Activated T-cell treated with anti-CD3 and anti-CD28 coated beads, Interleukin-2, amount 50 U/mL, for 48 hours (primary cell): ENCODE measurements at places on chromosomes 16 and 17.

DNA sequence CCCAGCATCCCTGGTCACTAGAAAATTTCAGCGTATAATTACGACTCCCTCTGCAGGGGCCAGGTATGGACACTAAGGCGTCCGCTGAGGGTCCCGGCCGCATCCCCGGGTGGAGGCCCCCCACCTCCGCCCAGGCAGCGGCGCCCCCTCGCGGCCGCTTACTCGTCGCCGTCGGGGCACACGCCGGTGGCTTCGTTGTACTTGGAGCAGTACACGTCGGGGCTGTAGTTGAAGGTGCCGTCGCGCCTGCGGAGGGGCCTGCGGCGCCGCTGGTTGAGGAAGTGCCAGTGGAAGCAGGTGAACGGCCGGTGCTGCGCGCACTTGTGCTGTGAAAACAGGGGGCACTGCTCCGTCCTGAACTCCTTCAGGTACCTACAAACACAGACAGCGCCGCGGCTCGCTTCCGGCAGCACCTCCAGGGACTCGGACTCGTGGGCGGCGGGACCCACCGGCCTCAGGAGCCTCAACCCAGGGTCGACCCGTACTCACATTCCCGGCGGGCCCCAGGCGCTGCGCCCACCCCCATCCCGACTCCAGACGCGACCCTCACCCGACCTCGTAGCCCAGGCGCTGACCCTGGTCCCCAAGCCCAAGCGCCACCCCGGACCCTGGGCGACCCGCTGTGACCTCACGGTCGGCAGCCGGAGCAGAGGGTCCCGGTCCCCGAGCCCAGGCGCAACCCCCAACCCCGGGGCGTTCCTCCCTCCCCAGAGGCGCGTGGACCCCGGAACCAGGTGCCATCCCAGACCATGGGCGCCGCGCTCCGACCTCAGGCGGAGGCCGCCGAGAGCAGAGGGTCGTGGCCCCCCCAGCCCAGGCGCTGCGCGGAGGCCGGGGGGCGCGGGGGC is 596 bp downstream of the UNKL start:
- DNase-seq, result peak; percentile 82

DNA sequence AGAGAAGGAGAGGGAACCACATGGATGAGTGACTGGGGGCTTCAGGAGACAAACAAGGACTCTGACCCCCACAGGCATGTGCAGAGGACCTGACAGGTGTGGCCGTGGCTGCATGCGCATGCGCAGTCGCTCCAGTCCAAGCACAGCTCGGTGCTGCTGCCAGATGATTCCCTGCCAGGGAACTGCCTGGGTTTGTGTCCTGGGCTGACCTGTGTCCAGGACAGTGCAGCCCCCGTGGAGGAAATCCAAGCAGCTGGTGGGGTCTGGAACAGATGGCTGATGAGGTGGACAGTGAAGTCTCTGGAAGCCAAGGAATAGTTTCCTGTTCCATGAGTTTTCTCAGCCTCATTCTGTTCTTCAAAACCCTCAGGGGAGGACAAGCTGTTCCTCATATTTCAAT is 27.3 kb downstream of the LASP1 start:
- DNase-seq, result no peak

GRCh38 chr17:78677303-78678221 is 100.4 kb upstream of the DNAH17 start:
- no peak for DNase-seq

DNA sequence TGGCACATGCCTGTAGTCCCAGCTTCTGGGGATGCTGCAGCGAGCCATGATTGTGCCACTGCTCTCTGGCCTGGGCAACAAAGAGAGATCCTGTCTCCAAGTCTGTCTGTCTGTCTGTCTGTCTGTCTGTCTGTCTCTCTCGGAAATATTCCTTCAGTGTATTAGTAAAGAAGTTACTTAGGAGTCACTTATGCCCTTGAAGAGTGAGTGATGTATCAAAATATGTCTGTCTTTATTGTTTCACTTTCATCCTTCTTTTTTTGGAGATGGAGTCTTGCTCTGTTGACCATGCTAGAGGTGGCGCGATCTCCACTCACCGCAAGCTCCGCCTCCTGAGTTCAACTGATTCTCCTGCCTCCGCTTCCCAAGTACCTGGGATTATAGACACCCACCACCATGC is 410.5 kb downstream of the WWOX start:
- no peak for DNase-seq
